ENCODE measurements at places on chromosomes 1 and 21. TPM values are rescaled to one million over a fixed set of nuclear protein-coding genes. Genes with fewer than 3 reads are reported as not detected.

GOLT1A gene
- total RNA-seq: 63.9 TPM

HES3 gene
- total RNA-seq: not detected

FCRL6 gene
- 0.23 TPM for total RNA-seq

- DNase-seq: no peak
Observed at GRCh38 chr1:44783697-44784093, 4.3 kb downstream of the BEST4 start.

DNA sequence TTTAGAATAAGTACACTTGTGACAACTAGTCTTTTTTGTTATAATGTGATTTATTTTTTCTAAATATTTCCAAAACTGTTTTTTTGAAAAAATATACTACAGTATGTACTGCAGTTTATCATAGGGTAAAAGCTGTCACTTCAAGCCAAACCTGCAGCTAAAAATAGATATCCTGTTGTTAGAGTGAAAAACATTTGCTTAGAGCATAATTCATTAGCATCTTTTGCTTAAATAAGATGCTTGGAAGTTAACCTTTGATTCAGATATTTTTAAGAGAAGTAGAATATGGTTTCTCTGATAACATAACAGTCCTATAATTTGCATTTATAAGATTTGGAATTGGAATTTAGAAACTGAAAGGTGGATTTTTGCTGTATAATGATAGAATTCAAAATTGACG lies 21.5 kb downstream of the PRKACB start:
- DNase-seq: no peak

DNA sequence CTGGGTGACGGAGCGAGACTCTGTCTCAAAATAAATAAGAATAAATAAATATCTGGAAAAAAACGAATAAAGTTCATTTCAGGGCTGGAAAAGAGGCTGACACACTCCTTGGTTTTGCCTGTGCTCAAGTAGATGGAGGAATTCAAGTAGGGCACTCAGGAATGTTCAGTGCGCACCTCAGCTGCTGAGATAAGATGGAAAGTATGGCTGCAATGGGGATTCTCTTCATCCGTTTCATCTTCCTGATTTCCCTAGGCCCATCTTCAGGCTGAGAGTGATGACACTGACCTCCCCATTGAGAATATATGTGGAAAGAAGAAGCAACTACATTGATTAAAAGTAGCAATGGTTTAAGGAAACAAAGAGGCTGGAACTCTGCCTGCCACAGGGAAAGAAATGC lies 130.5 kb upstream of the ZNF644 start:
- no peak for DNase-seq

GRCh38 chr1:8028571-8028910 lies 2.4 kb upstream of the ERRFI1 start:
- DNase-seq: no peak

GRCh38 chr1:151312411-151312810 lies 14.8 kb downstream of the PI4KB start:
- DNase-seq: no peak

DNA sequence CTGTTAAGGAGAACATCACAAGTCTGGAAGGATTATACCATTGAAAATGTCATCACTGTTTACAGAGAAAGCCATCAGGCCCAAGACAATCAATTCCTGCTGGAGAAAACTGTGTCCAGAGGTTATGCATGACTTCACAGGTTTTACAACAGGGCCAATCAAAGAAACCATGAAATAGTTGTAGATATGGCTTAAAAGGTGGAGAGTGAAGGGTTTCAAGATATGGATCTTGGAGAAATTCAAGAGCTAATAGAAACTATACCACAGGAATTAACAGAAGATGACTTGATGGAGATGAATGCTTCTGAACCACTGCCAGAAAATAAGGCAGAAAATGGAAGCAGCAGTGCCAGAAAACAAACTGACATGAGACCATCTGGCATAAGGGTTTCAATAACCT lies 30.2 kb downstream of the USP1 start:
- DNase-seq: no peak

DNA sequence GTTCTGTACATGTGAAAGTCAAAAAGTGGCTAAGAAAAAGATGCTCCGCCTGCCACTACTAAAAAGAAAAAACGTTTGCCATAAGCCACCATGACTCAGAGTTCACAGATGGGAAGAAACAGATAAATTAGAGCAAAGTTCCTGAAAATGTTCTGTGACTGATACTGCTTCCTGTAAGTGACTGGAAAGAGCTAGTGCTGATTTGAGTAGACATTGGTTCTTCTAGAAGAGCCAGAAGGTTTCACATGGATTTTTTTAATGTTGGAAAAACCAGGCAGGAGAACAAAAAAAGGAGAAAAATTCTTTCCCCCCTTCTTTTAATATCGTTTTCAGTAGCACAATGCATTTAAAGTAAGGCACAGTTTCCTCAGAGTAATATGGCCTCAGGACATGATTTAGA lies 221.4 kb downstream of the HLX start:
- no peak for DNase-seq

Measured in left lobe of liver (tissue), 2 donors.